ENCODE measurements at places on chromosomes 6 and 20.

DNA sequence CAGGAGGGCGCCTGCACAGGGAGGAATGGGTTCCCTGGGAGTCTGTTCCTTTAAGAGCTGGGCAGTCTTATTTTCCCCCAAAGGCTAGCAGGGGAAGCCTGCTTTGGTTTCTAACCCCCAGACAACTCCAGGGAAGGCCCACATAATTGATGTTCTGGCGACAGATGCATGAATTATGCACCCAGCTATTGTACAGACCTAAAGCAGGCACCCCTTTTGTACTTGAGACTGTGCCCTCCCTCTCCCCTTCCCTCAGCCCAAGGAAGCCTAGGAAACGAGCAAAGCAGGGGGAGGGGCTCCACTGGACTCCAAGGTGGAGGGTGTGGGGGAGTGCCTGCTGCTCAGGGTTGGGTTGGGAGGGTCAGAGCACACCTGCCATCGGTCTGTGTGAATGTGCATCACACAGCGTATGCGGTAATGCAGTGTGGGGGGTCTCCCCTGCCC is 102.1 kb downstream of the KCNB1 start:
- no peak for DNase-seq
- H3K4me1 ChIP-seq: no peaks in the 10 kb centered on the region
- no peak overlapping the region for H3K27ac ChIP-seq
- no peak overlapping the region for H3K4me3 ChIP-seq
- H3K36me3 ChIP-seq: no peaks in the 10 kb centered on the region

DNA sequence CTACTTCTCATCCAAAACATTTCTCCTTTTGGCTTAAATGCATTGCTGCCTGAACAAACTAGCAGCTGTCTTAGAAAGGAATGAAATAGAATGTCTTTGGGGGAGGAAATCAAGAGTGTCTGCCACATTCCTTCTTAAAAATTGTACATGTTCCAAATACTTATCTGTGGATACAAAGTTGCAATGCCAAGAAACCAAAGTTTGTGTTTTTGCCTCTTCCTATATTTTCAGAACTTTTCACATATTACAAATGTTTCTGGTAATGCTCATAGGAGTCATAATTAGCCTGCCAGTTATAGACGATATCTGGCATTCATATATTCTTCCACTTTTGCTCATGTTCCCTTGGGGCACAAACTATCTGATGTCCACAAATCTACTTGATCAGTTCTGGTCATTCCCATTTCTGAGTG is 165.5 kb upstream of the BMP5 start:
- peaks cover 4% of the 10 kb centered on the region for H3K27me3 ChIP-seq
- no peak for DNase-seq
- no peak overlapping the region for H3K27ac ChIP-seq
- no peaks in the 10 kb centered on the region for H3K4me1 ChIP-seq
- H3K36me3 ChIP-seq: no peaks in the 10 kb centered on the region
- H3K4me3 ChIP-seq: no peak overlapping the region

GRCh38 chr6:36840432-36841403 is 1.5 kb upstream of the CPNE5 start:
- no peak overlapping the region for H3K27ac ChIP-seq
- H3K4me3 ChIP-seq: peak overlapping the region; percentile 76
- H3K4me1 ChIP-seq: peaks cover 21% of the 10 kb centered on the region
- no peaks in the 10 kb centered on the region for H3K36me3 ChIP-seq
- DNase-seq: peak; percentile 27

DNA sequence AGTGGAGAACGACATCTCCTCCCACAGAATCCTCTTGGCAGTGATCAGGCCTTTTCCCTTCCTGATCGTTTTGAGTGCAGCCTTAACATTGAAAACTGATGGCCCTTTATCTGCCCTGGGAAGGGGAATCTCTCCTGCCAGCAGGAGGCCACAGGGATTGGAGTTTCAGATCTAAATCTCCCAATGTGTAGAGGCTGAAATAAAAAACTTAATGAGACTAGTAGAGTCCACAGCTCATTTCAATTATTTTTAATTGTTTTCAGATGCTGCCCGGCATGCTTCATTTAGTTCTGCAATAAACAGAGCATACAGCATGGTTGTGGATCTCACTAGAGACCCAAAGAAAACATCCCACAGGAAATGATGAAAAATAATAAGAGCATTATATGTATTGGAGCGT is 662.2 kb upstream of the HS3ST5 start:
- DNase-seq: no peak
- no peak overlapping the region for H3K4me3 ChIP-seq
- no peaks in the 10 kb centered on the region for H3K4me1 ChIP-seq
- no peaks in the 10 kb centered on the region for H3K27me3 ChIP-seq
- no peaks in the 10 kb centered on the region for H3K36me3 ChIP-seq

- peaks cover 2% of the 10 kb centered on the region for H3K36me3 ChIP-seq
- peak; percentile 7 for DNase-seq
- peak overlapping the region; percentile 87 for H3K4me3 ChIP-seq
- H3K27me3 ChIP-seq: no peaks in the 10 kb centered on the region
- H3K4me1 ChIP-seq: peaks cover 15% of the 10 kb centered on the region
- no peak overlapping the region for H3K27ac ChIP-seq
These were observed 840 bp downstream of the PPP1R3D start for GRCh38 chr20:59939052-59939878.

GRCh38 chr20:48801197-48801596 is 26.6 kb downstream of the PREX1 start:
- no peak overlapping the region for H3K27ac ChIP-seq
- H3K4me3 ChIP-seq: no peak overlapping the region
- no peak for DNase-seq

- no peak for DNase-seq
- H3K36me3 ChIP-seq: no peaks in the 10 kb centered on the region
- no peaks in the 10 kb centered on the region for H3K4me1 ChIP-seq
These were observed 579.5 kb upstream of the HTR1E start for GRCh38 chr6:86357877-86358276.

- H3K4me3 ChIP-seq: no peak overlapping the region
- peaks cover 5% of the 10 kb centered on the region for H3K4me1 ChIP-seq
- H3K36me3 ChIP-seq: peaks cover 6% of the 10 kb centered on the region
- DNase-seq: no peak
- H3K27me3 ChIP-seq: peaks cover 42% of the 10 kb centered on the region
- no peak overlapping the region for H3K27ac ChIP-seq
These were observed 99.8 kb downstream of the TAF4 start for GRCh38 chr20:61965606-61966491.

DNA sequence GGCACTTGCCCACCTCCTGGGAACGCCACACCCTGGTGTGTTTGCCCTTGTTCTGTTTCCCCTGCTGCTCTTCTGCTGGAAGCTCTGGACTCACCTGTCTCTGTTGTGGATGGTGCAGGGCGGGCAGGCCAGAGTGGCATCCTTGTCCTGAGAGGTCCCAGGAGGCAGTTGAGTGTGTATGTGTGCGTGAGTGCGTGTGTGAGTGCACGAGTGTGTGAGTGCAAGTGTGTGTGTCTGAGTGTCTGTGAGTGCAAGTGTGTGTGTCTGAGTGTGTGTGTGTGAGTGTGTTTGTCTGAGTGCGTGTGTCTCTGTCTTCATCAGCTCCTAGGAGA is 12.2 kb downstream of the IGF2R start:
- DNase-seq: no peak
- peak overlapping the region; percentile 80 for H3K4me3 ChIP-seq
- H3K4me1 ChIP-seq: peaks cover 80% of the 10 kb centered on the region

GRCh38 chr20:24109537-24109936 is 121.0 kb upstream of the GGTLC1 start:
- no peak overlapping the region for H3K4me3 ChIP-seq
- H3K36me3 ChIP-seq: no peaks in the 10 kb centered on the region

- no peak overlapping the region for H3K4me3 ChIP-seq
- H3K4me1 ChIP-seq: no peaks in the 10 kb centered on the region
- H3K27me3 ChIP-seq: no peaks in the 10 kb centered on the region
- H3K27ac ChIP-seq: no peak overlapping the region
These were observed 222.4 kb downstream of the CBLN4 start for GRCh38 chr20:55782912-55783253.

- no peak overlapping the region for H3K4me3 ChIP-seq
- no peak overlapping the region for H3K27ac ChIP-seq
- peaks cover 12% of the 10 kb centered on the region for H3K36me3 ChIP-seq
These were observed 17.0 kb upstream of the CPNE5 start for GRCh38 chr6:36856277-36856676.

DNA sequence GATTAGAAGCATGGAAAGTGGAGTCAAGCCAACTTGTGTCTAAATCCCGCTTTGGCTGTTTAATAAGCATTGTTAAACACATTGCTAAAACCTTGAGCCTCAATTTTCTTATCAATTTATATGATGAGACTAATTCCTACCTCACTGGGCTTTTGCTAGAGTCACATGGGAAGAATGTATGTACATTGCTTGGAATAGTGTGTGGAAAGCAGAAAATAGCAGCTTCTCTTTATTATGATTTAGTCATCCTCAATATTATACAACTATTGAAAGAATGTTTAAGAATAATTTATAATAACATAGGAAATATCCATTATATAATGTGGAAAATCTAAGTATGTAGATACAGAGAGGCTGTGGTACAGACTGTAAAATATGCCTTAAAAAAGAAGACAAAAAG is 313.0 kb upstream of the CDYL start:
- no peak overlapping the region for H3K27ac ChIP-seq
- no peak for DNase-seq
- H3K4me1 ChIP-seq: no peaks in the 10 kb centered on the region

DNA sequence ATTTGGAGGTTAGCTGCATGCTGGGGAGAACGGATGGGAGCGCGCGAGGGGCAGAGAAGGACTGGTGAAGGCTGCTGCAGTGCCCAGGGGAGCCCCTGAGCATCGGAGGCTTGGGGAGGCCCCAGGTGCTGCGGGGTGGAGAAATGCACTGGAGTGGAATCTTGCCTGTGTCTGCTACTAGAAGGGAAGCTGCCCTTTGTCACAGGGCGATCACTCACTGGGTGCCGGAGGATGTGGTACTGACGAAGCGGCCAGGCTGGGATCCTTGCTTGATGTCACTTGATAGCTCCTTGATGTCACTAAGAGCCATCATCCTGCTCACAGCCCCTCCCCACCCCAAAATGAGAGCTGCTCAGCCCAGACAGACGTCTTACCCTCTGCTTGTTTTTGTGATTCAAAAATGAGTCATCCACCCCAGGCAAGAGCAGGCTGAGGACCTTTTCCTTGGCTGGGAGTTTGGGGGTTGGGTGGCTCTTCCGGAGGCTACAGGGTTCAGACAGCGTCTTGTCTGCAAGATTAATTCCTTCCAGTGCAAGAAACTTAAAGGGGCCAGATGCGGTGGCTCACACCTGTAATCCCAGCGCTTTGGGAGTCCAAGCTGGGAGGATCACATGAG is 62.6 kb upstream of the PMEPA1 start:
- H3K27me3 ChIP-seq: peaks cover 17% of the 10 kb centered on the region
- H3K4me3 ChIP-seq: no peak overlapping the region
- H3K27ac ChIP-seq: no peak overlapping the region
- H3K4me1 ChIP-seq: no peaks in the 10 kb centered on the region
- H3K36me3 ChIP-seq: no peaks in the 10 kb centered on the region

DNA sequence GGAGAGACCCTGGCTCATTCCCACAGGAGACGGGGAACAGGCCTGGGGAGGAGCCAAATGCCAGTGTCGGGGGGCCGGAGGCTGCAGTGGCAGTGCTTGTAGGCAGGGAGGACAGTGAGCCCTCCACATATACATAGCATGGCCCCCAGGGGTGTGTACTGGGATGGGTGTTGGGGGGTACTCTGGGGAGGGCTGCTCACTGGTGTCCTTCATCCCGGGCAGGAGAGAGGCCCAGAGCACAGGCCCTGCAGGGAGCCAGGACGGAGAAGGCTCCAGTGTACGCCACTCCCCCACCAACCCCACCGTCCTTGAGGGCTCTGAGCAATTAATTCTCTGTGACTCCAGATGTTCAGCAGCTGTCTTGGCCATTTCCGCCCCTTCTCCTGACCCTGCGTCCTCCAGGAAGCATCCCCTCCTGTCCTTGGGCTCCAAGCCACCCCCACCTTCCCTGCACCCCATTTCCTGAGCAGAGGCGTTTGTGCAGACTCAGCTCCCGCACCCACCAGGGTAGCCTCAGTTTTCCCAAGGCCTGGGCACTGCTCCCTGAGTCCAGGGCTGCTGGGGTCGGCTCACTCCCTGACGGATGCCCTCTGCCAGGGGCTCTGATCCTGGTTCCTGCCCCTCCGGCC is 3.4 kb upstream of the ABHD16B start:
- DNase-seq: no peak
- no peak overlapping the region for H3K4me3 ChIP-seq
- peaks cover 40% of the 10 kb centered on the region for H3K4me1 ChIP-seq
- no peaks in the 10 kb centered on the region for H3K27me3 ChIP-seq
- H3K27ac ChIP-seq: no peak overlapping the region

- no peak overlapping the region for H3K4me3 ChIP-seq
- H3K4me1 ChIP-seq: no peaks in the 10 kb centered on the region
- H3K27ac ChIP-seq: no peak overlapping the region
These were observed 338.7 kb upstream of the ARID1B start for GRCh38 chr6:156438350-156438923.

- DNase-seq: no peak
- H3K27me3 ChIP-seq: no peaks in the 10 kb centered on the region
- H3K4me1 ChIP-seq: peaks cover 7% of the 10 kb centered on the region
- H3K27ac ChIP-seq: no peak overlapping the region
These were observed 390.1 kb downstream of the PLCB1 start for GRCh38 chr20:8522168-8522567.

GRCh38 chr6:827431-827830 is 134.5 kb upstream of the EXOC2 start:
- no peaks in the 10 kb centered on the region for H3K27me3 ChIP-seq
- peaks cover 7% of the 10 kb centered on the region for H3K4me1 ChIP-seq

DNA sequence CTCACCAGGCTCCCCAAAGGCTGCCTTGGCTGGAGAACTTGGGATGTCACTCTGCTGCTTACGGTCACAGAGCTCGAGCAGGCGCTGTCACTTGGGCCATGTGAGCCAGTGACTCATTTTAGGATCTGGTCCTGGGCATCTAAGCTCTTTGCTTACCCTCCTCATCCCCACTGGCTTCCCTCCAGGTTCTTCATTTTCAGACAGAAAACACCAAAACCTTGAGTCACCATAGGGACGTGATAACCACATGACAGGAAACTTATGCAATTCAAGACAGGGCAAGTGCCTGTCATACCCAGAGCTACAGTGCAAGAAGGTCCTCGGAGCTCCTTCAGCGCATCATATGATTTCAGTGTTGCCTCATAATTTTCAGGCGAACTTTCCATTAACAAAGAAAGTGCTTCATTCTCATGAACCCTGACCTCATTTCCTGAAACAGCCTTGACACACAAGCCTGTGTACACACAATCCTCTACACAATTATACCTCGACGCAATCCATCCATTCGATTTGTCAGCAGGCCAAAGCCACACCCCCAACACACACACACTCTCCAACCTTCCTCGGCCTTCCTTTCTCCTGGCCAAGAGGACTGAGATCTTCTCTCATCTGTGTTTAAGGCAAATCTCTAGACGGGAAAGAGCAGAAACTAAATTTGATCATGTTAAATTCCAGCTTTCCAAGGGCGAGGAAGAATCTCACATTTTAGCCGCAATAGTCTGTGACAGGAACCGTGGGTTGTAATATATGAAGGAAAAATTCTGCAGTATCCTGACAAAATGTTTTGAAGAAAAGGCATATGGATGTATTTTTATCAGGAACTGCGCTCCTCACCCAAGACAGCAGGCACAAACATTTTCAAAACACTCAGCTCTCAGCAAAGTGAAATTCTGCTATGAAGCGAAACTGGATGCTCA is 25.3 kb downstream of the TBC1D7 start:
- peaks cover 77% of the 10 kb centered on the region for H3K4me1 ChIP-seq
- H3K36me3 ChIP-seq: peaks cover 9% of the 10 kb centered on the region
- no peaks in the 10 kb centered on the region for H3K27me3 ChIP-seq
- peak; percentile 48 for DNase-seq
- peak overlapping the region; percentile 97 for H3K27ac ChIP-seq
- peak overlapping the region; percentile 19 for H3K4me3 ChIP-seq

Measured in naive B cell (primary cell).